ENCODE measurements at places on chromosomes 4 and X.

DNA sequence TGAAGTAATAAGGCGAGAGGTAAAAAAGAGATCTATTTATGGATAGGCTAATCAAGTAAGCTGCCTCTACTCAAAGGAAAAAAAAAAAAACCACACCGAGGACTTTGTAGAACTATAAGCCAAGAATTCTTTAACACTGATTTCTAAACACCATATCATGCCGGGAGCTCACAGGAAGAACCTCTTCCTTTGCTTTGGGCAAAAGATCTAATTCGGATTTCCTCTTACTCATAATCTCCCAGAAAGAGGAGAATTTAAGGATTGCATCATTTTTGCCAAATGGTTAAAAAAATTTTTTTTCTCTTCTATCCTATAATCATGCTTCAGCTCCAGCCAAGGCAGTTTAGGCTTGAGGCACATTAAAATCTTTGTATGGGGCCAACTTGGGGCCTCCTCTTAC is 95.5 kb downstream of the ZNF827 start:
- DNase-seq, result no peak

DNA sequence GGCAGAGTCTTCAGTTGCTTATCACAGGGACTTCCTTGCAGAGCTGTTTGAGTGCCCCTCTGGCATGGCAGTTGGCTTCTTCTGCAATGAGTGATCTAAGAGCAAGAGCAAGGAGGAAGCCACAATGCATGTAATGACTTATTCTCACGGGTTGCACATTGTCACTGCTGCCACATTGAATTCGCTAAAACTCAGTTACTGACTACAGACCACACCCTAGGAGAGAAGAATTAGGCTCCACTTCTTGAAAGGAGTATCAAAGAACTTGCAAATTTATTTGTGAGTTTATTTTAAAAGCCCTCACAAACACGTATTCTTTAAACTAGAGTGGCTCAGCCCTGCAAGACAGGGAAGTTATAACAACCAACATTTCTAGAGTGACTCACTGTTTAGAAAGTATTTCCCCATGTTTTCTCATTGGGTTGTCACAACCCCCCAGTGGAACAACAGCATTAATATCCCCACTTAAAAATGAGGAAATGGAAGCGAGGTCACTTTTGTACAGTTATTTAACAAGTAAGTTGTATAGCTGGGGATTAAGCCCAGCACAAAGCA is 32.4 kb upstream of the RBPJ start:
- DNase-seq, result no peak

GRCh38 chrX:34467437-34467836 is 189.6 kb downstream of the TMEM47 start:
- DNase-seq, result no peak

GRCh38 chrX:134244043-134244442 is 7.1 kb downstream of the CCDC160 start:
- DNase-seq, result no peak

GRCh38 chr4:121213940-121214339 is 49.8 kb upstream of the TNIP3 start:
- DNase-seq, result no peak

- no peak for DNase-seq
Observed at GRCh38 chr4:105784761-105785160, 76.2 kb downstream of the GSTCD start.

- DNase-seq, result no peak
Observed at GRCh38 chrX:74160358-74160757, 143.6 kb upstream of the ZCCHC13 start.

DNA sequence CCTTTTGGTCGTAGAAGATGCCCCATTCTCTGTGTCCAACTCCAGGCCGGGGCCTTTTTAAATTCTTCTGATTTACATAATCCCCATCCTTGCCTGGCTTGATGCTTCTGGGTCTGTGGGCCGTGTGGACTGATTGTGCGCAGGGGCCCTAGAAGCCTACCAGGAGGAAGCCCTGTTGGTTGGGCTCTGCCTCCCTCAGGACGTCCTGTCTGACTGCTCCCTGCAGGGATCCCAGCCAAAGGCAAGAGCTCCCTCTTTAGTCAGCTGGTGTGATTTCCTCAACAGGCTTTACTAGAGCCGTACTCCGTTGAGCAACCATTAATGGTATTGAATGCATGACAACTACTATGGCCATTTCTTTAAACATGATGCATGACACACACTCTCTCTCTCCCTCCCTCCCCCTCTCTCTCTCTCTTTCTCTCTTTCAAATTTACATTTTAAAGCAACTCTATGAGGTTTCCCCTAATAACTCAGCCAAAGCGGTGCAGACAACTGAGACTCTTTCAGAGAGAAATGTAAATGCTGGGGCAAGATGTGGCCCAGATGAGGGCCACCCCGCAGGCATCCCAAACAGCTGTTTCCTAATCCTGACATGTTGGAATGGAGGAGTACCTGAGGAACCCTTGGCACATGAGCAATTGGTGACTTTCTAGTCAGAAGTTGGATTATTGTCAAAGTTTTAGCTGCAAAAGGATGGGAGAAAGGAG is 117.3 kb downstream of the DRD5 start:
- DNase-seq, result no peak

- no peak for DNase-seq
Observed at GRCh38 chr4:48380583-48381167, 39.3 kb downstream of the SLAIN2 start.

- no peak for DNase-seq
Observed at GRCh38 chr4:143728166-143728565, 27.7 kb upstream of the FREM3 start.

- DNase-seq, result no peak
Observed at GRCh38 chr4:145686991-145687390, 7.0 kb downstream of the C4orf51 start.
